Central memory CD8-positive, alpha-beta T cell (primary cell): ENCODE measurements at places on chromosomes 1 and 21.

DNA sequence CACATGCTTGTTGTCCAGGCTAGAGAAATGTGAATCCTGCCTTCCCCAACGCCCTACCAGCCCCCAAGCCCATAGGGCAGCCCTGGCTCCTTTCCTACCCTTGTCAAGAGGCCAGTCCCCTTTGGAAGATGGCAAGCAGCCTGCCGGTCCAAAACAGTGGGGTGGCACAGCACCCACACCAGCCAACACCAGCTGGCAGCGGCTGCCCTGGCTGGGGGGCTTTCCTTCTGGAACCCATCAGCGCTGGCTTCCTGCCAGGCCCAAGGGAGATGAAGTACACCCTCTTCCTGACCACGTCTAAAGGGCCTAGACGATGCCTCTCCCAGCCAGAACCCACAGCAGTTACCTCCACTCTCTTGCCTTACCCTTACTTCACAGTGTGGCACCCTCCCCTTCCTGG lies 24.2 kb downstream of the KCNN3 start:
- no peak for DNase-seq
- H3K4me1 ChIP-seq, result no peaks in the 10 kb centered on the region
- no peak overlapping the region for H3K4me3 ChIP-seq
- no peak overlapping the region for H3K27ac ChIP-seq

- no peaks in the 10 kb centered on the region for H3K4me1 ChIP-seq
- no peak overlapping the region for H3K4me3 ChIP-seq
- no peaks in the 10 kb centered on the region for H3K36me3 ChIP-seq
Observed at GRCh38 chr1:107510347-107510746, 369.5 kb downstream of the NTNG1 start.

- H3K4me3 ChIP-seq, result no peak overlapping the region
- H3K27me3 ChIP-seq, result peaks cover 5% of the 10 kb centered on the region
- peaks cover 3% of the 10 kb centered on the region for H3K4me1 ChIP-seq
- DNase-seq, result no peak
Observed at GRCh38 chr1:51564124-51564523, 45.1 kb upstream of the EPS15 start.

DNA sequence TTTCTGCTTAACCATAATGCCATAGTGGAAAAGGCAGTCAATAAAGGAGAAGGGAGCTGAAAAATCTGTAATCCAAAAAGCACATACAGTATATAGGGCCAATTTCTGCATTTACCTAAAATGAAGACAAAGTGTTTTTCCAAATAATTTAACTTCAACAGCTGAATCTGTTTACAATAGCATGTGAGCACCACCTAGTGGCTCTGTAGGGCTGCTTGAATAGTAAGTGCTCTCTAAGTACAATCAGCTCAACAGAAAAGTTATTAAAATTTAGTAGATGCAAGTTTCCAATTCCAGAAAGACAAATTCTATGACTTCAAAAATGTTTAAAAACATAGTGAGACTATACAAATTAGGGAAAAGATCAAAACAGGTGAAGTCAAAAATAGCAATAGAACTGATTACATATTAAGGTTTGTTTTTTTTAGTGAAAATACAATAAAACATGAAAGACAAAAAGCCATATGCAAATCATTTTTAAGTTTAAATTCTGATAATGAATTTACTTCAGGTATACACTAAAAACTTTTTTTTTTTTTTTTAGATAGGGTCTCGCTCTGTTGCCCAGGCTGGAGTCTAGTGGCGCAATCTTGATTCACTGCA lies 220.0 kb downstream of the SETD4 start:
- H3K27me3 ChIP-seq, result peaks cover 19% of the 10 kb centered on the region
- no peak for DNase-seq
- H3K27ac ChIP-seq, result no peak overlapping the region
- H3K4me3 ChIP-seq, result no peak overlapping the region
- H3K4me1 ChIP-seq, result no peaks in the 10 kb centered on the region

GRCh38 chr1:32241001-32241763 lies 5.8 kb upstream of the FAM167B start:
- H3K27me3 ChIP-seq, result no peaks in the 10 kb centered on the region
- DNase-seq, result no peak
- H3K4me3 ChIP-seq, result peak overlapping the region; percentile 85
- H3K4me1 ChIP-seq, result peaks cover 8% of the 10 kb centered on the region

- no peaks in the 10 kb centered on the region for H3K27me3 ChIP-seq
- H3K27ac ChIP-seq, result no peak overlapping the region
- H3K4me1 ChIP-seq, result no peaks in the 10 kb centered on the region
- DNase-seq, result no peak
- H3K36me3 ChIP-seq, result no peaks in the 10 kb centered on the region
Observed at GRCh38 chr1:217363319-217363718, 267.6 kb downstream of the GPATCH2 start.

GRCh38 chr1:13968361-13968760 lies 268.4 kb downstream of the PRDM2 start:
- H3K4me3 ChIP-seq, result no peak overlapping the region
- peaks cover 44% of the 10 kb centered on the region for H3K27me3 ChIP-seq
- no peak overlapping the region for H3K27ac ChIP-seq
- no peak for DNase-seq
- no peaks in the 10 kb centered on the region for H3K36me3 ChIP-seq

GRCh38 chr1:35539073-35539823 lies 18.0 kb downstream of the KIAA0319L start:
- H3K4me1 ChIP-seq, result peaks cover 77% of the 10 kb centered on the region
- DNase-seq, result peak; percentile 28
- peaks cover 3% of the 10 kb centered on the region for H3K36me3 ChIP-seq
- H3K27ac ChIP-seq, result peak overlapping the region; percentile 85
- peak overlapping the region; percentile 63 for H3K4me3 ChIP-seq

DNA sequence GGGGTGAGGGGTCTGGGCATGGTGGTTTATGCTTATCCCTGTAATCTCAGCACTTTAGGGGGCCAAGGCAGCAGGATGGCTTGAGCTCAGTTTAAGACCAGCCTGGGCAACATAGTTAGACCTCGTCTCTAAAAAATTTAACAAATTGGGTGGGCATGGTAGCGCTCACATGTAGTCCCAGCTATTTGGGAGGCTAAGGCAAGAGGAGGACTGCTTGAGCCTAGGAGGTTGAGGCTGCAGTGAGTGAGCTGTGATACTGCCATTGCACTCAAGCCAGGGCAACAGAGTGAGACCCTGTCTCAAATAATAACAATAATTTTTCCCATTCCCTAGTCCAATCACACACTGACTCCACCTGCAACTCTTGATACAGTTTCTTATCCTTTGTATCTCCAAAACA lies 6.3 kb downstream of the WASF2 start:
- H3K4me1 ChIP-seq, result peaks cover 30% of the 10 kb centered on the region
- H3K36me3 ChIP-seq, result peaks cover 15% of the 10 kb centered on the region
- no peak overlapping the region for H3K4me3 ChIP-seq

DNA sequence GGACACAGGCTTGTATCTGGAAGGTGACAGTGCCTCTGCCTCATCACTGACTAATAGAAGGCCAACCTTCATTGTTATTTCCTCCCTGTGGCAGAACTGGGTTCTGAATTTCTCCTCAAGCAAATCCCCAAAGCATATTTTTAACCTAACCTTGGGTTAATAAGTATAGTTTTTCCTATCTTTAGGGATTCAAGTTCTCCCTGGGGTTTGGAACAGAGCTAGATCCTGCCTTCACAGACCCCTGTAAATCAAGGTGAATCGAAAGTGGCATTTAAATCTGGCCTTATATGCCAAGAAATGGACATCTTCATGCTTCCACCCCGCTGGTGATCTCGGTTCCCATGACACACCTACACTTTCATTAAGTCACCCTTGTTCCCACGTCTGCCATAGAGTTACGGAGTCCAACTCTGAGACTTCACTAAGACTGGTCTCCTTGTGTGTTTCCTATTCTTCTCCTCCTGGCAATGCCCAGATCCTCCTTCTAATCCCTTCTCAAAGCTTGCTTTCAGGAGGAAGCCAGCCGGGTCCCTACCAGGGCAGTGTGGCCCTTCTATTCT lies 4.3 kb upstream of the CHI3L2 start:
- DNase-seq, result no peak
- H3K27ac ChIP-seq, result peak overlapping the region; percentile 100
- peaks cover 94% of the 10 kb centered on the region for H3K4me1 ChIP-seq

GRCh38 chr1:61285371-61285885 lies 203.1 kb downstream of the NFIA start:
- no peak overlapping the region for H3K4me3 ChIP-seq
- no peaks in the 10 kb centered on the region for H3K4me1 ChIP-seq
- H3K27me3 ChIP-seq, result no peaks in the 10 kb centered on the region
- H3K27ac ChIP-seq, result no peak overlapping the region
- H3K36me3 ChIP-seq, result peaks cover 2% of the 10 kb centered on the region
- no peak for DNase-seq

DNA sequence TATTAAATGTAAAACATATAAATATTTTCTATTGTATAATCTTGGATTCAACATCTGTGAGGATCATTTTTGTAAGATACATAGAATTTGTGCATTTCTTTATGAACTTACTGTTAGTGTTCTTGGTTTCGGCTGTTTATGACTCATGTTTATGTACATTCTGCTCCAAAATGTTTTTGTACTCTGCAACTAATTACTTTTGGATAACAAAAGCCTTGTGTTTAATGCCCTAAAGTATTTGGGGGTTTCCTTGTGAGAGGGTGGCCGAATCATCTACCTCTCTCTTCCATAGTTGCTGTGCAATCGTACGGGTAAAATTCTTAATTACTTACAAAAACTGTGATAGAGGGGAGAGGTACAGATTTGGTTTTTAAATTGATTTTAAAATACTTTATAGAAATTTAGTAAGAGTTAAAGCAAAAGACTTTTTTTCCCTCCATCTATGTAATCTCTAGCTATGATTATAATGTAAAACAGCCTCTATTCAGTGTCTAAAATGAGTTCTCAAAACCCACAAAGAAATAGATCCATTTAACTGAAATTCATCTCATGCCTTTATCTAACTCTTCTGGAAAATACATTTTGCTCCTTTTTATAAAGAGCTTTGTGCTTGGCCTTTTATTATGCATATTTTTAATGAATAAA lies 38.7 kb upstream of the LRRC8C start:
- peaks cover 13% of the 10 kb centered on the region for H3K4me1 ChIP-seq
- no peak overlapping the region for H3K27ac ChIP-seq
- H3K27me3 ChIP-seq, result no peaks in the 10 kb centered on the region
- no peaks in the 10 kb centered on the region for H3K36me3 ChIP-seq
- no peak overlapping the region for H3K4me3 ChIP-seq

DNA sequence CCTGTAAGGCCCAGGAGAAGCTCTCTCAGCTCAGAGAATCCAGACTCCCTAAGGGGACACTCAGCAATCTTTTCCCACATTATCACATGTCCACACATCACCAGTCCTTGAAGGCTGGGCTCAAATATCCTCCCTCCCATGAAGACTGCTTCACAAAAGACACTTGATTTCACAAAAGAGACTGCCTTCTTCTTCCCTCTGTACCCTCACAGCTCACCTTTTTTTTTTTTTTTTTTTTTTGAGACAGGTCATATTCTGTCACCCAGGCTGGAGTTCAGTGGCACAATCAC lies 1.5 kb downstream of the CD58 start:
- H3K4me1 ChIP-seq, result peaks cover 68% of the 10 kb centered on the region
- no peaks in the 10 kb centered on the region for H3K27me3 ChIP-seq
- peak overlapping the region; percentile 99 for H3K4me3 ChIP-seq
- H3K27ac ChIP-seq, result peak overlapping the region; percentile 97

DNA sequence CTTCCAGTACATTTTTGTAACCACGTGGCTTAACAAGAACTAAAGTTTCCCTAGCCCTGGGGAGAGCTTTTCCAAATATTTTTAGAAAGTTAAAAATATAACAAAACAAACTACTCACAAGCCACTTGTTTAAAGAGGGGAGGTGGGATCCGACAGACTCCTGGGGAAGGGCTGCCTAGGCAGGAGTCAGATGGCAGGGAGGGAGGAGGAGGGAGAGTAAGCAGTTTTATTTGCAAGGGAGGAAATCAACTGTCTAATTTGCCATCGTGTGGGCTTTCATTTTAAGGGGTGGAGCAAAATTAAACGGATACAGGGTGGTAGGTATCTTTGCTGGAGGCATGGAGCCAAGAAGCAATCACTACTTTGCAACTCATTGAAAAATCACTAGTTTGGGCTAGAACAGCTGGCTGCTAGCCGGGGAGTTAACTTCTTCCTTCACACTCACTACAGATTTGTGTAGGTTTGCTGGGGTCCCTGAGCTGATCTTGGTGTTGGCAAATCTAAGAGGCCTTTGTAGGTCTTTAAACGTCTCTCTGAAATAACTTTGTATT lies 8.8 kb downstream of the BARHL2 start:
- no peak for DNase-seq
- H3K4me1 ChIP-seq, result peaks cover under 1% of the 10 kb centered on the region
- H3K27ac ChIP-seq, result no peak overlapping the region
- H3K27me3 ChIP-seq, result peaks cover 98% of the 10 kb centered on the region
